ENCODE measurements at places on chromosomes 3 and 15.

GRCh38 chr15:96448923-96449322 lies 118.4 kb downstream of the NR2F2 start:
- DNase-seq = no peak

GRCh38 chr15:83733691-83734090 lies 79.8 kb downstream of the ADAMTSL3 start:
- no peak for DNase-seq

- no peak for DNase-seq
Observed at GRCh38 chr15:51401051-51401780, 59.8 kb downstream of the GLDN start.

DNA sequence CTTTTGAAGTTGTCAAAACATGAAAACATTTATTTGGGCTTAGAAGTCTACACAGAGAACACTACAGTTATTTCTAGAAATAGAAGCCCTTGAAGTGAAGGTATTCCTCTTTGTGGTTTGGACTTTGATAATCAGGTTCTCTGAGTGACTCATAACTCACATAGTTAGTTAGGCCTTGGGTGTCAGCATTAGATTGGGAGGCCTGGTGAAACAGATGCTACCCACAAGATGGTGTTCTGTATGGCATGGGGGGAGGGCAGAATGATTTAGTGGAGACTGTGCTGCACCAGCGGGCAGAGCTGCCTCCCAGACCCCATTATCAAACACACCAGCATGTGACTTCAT lies 108.9 kb upstream of the ETV5 start:
- no peak for DNase-seq

DNA sequence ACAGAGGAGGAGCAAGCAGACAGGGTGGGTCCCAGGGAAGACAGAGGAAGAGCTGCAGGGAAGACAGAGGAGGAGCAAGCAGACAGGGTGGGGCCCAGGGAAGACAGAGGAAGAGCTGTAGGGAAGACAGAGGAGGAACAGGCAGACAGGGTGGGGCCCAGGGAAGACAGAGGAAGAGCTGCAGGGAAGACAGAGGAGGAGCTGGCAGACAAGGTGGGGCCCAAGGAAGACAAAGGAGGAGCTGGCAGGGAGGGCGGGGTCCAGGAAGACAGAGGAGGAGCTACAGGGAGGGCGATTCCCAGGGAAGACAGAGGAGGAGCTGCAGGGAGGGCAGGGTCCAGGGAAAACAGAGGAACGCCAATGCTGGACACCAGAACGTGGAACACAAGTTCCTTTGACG lies 66.5 kb downstream of the PLXNA1 start:
- DNase-seq = no peak

- DNase-seq = no peak
Observed at GRCh38 chr3:126567696-126568438, 9.1 kb upstream of the C3orf22 start.

- no peak for DNase-seq
Observed at GRCh38 chr15:52217186-52217585, 26.0 kb upstream of the GNB5 start.

GRCh38 chr15:26261966-26262365 lies 398.8 kb upstream of the ATP10A start:
- DNase-seq = no peak

GRCh38 chr3:57370341-57370740 lies 77.9 kb upstream of the ASB14 start:
- DNase-seq = no peak

DNA sequence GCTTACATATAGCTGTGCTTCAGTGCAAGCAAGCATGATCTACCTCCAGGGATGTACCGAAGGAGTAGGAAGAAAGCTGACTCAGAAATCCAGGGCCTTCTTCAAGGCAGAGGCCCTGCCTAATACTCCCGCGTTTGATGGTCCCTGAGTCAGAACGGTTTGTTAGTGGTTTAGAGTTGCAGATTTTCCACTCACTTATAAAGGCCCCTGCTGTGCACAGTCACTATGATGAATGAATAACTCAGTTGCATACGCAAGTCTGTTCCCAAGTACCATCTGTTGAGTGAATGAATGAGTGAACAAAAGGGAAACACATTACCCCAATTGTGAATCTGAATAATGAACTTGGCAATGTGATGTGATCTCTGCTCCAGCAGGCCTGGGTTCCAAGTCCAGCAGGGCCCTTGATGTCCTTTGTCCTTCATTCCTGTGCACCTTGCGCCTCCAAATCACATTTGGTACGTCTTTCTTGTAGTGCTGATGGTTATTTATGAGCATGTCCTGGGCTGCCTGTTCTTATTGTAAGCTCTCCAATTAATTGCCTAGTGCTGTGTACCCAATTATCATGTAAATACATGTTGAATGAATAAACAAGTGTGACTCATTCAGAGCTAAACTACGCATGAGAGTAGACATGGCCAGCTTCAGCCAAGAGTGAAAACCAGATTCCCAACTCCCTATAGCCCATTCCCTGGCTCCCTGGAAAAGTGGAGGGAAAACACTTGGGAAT lies 85.3 kb upstream of the LIMD1 start:
- peak; percentile 87 for DNase-seq

GRCh38 chr3:156978481-156978961 lies 152.4 kb downstream of the LEKR1 start:
- peak; percentile 5 for DNase-seq

- peak; percentile 64 for DNase-seq
Observed at GRCh38 chr3:89521328-89521727, 413.9 kb downstream of the EPHA3 start.

DNA sequence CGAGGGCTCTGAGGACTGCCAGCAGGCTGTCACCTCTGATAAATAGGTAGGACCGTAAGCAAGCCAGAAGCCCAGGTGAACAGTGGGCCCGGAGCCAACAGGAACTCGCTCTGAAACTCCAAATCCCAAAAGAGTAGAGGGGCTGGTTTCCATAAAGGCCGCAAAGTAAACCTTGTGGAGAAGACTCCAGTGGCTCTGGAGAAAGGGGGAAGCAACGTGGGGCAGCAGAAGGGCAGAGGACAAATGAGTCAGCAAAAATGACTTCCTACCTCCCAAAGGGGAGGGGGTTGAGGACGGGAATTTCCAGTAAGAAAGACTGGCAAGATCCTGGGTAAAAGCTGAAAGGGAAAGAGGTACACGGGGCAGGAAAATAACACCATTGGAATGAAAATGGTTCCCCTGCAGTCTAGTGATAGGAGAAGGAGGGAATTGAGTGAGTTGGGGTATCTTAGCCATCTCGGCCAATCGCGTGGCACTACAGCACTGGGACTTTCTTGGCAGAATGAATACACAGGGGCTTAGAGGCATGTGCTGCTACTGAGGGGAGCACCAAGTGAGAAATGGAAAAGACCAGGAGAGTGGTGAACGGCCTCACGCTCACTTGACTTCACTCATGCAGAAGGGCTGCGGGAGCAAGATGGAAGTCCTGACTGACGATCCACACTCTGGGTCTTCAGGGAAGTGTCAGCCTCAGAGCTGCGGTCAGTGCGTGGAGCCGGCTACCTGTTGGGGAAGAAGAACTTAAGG lies 33.2 kb downstream of the BMF start:
- no peak for DNase-seq

- no peak for DNase-seq
Observed at GRCh38 chr15:61079529-61079928, 149.6 kb downstream of the RORA start.

DNA sequence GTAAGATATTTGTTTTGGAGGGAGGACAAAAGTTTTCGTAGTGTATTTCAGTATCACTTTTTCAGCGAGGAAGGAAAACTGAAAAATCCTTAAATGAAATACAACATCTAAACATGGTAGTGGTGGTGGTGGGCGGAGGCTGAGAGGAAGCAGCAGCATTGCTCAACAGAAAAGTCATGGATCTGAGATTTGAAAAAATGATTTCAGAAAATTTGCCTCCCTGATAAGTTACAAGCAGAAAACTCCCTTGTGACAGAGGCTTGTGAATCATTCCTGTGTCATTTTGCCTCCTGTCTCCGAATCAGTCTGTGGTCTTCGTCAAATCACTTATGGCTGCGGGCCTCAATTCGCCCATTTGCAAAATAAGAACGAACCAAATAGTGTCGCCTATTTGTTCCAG lies 965 bp upstream of the CRBN start:
- no peak for DNase-seq

- DNase-seq = no peak
Observed at GRCh38 chr3:140448001-140448400, 229.9 kb upstream of the TRIM42 start.

DNA sequence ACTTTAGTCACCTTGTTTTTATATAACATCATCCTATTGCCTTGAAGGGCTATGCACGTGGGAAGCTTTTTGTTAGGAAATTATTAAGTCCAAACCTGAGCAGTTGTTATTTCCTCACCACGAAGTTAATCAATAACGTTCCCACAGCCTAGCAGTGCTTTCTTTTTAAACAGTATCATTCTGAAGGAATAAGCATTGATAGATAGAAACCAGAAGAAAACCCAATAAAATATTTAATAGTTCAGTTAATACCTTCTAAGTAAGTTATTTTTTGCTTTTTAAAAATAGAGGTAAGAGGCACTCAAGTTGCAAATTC lies 149.3 kb downstream of the KCNMB2 start:
- DNase-seq = no peak

GRCh38 chr3:134078169-134078831 lies 48.6 kb upstream of the SLCO2A1 start:
- peak; percentile 58 for DNase-seq

- DNase-seq = no peak
Observed at GRCh38 chr15:58584789-58585461, 153.1 kb downstream of the LIPC start.

- DNase-seq = peak; percentile 83
Observed at GRCh38 chr3:5122741-5123706, 932 bp downstream of the ARL8B start.
